ENCODE measurements at places on chromosomes 6 and 20.

- no peak for DNase-seq
These were observed 42.8 kb downstream of the MCHR2 start for GRCh38 chr6:99951016-99951805.

GRCh38 chr20:33279261-33279910 lies 3.6 kb upstream of the BPIFB1 start:
- DNase-seq = no peak

GRCh38 chr6:168101590-168102314 lies 22.7 kb upstream of the FRMD1 start:
- DNase-seq = no peak

- no peak for DNase-seq
These were observed 46.9 kb upstream of the ENPP5 start for GRCh38 chr6:46217671-46218131.

- no peak for DNase-seq
These were observed 16.6 kb upstream of the HCK start for GRCh38 chr20:32035426-32035779.

GRCh38 chr20:62461157-62461556 lies 14.6 kb downstream of the GATA5 start:
- no peak for DNase-seq

DNA sequence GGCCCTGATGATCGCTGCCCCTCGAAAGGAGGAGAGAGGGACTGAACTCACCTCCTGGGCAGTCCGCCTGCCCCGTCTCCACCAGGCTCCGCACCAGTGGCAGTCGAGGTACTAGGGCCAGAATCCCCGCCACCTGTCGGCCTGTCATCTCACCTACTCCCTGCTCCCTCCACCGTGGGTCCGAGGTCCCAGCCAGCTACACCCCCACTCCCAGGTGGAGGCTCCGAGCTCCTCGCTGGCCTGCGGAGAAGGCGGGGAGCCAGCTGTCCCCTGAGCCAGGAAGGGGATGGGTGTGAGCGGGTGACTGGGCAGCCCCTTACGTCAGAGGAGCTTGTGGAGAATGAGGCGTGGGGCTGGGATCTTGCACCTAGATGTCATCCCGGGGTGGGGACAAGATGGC lies 1066.5 kb upstream of the MANEA start:
- no peak for DNase-seq

- no peak for DNase-seq
These were observed 11.0 kb downstream of the HRH3 start for GRCh38 chr20:62208795-62209755.

All from D721Med (cell line).